ENCODE measurements at places on chromosomes 7 and 10.

DNA sequence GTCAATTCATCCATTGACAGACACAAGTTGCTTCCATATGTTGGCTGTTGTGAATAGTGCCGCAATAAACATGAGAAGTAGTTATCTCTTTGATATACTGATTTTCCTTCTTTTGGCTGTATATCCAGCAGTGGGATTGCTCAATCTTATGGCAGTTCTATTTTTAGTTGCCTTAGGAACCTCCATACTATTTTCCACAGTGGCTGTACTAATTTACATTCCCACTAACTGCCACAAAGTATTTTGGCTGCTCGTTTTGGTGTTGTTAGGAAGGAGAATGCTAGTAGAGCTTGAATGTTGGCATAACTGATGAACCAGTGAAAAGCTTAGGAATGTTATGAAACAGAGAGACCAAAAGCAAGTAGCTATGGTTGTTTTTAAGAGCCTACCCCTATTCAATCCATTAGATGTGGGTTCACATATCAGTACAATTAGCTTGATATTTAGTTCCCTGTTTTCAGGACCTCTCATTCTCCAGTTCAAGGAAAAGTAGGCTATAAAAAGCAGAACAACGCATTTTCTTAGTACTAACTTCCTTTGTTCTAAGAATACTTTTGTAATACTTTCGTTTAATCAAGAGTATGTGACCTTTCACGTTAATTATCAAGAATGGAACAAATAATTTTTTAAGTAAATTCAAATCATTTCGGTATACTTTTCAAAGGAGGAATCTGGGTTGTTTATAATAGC lies 100.3 kb downstream of the FAS start:
- no peak for DNase-seq

DNA sequence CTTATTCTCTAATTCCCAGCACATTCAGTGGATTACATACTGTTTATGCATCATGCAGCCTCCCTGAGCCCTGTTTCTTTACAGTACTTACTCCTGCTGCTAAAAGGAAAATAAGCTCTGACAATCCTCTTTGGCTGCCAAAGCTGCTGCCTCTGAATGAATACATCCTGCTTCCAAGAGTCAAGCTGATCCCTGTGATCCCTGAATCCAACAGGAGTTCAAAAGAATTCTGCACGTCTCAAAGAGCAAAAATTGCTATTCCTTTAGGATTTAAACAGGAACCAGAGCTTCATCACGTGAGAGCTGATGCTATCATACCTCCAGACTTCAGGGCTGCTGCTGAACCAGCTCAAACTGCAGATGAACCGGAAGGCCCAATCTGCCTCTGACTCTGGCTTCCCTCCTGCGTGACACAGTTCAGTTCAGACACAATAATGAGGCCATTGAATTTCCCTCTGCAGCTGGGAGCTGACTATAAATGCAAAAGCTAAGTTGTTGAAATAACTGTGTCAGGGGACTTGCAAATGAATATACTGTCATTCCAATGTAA lies 851.0 kb upstream of the PHF14 start:
- peak; percentile 79 for DNase-seq

GRCh38 chr7:122528879-122529481 lies 169.9 kb downstream of the RNF133 start:
- no peak for DNase-seq

DNA sequence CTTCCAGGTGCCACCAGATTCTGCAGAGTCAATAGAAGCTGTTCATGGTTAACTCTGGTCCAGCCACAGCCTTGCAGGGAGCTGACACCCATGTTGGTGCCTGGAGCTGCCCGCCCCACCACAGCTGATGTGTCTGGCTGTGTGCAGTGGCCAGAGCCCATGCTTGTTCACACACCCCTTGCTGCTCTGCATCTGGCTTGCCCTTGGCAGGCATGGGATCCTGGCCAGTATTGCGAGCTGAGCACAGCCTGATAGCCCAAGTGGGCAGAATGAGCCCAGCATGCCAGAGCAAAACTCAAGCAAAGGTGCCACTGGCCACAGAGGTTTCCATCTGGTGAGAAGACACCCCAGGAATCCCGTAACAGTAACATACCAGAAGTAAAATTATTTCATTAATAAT lies 843.6 kb downstream of the SORCS1 start:
- no peak for DNase-seq

DNA sequence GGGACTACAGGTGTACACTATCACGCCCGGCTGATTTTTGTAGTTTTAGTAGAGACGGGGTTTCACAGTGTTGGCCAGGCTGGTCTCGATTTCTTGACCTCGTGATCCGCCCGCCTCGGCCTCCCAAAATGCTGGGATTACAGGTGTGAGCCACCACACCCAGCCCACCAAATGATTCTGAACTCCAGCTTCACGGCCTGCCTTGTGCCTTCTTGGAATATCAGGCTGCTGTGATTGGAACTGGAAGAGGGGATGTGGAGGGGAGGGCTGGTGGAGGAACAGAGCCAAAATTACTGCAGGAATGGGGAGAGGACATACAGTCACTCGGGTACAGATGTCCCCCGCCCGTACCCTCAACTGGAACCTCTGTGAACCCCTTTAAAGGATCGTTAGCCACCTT lies 268.4 kb downstream of the ACTR3B start:
- DNase-seq, result no peak

GRCh38 chr10:119112056-119112455 lies 8.1 kb downstream of the DENND10 start:
- DNase-seq, result no peak

- no peak for DNase-seq
Observed at GRCh38 chr10:95759233-95759826, 3.4 kb downstream of the ENTPD1 start.

- DNase-seq, result no peak
Observed at GRCh38 chr7:134203186-134203889, 76.2 kb downstream of the LRGUK start.

GRCh38 chr7:22945584-22945983 lies 68.3 kb downstream of the HYCC1 start:
- no peak for DNase-seq

DNA sequence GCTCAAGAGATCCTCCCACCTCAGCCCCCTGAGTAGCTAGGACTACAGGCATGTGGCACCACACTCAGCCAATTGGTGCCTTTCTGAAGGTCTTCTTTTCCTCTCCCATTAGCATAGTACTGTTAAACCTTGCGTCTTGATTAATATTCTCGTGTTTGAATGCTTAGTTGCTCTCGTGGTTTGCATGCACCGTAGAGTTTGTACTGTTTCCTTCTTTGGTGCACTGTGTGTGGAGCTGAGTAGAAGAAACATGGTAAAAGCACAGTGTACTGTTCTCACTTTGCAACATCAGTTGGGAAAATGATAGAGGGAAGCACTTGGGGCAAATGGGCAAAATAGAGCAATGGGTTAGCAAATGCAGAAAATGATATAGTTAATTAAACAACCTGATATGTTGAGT lies 27.6 kb upstream of the RPA3 start:
- no peak for DNase-seq

DNA sequence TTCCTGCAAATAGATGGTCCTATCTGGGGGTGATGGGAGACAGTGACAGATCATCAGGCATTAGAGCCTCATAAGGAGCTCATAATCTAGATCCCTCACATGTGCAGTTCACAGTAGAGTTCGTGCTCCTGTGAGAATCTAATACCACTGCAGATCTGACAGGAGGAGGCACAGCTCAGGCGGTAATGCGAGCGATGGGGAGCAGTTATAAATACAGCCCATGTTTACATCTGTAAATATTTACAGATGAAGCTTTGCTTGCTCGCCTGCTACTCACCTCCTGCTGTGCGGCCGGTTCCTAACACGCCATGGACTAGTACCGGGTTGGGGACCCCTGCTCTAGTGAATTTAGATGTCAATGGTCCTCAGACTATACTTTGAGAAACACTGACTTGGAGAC lies 17.0 kb upstream of the CDCA7L start:
- DNase-seq, result no peak

All from caudate nucleus (tissue), 63 donors.